Activated T-helper 17 cell treated with anti-CD3 and anti-CD28 coated beads, Interleukin-2, amount 50 U/mL, for 72 hours (primary cell): ENCODE measurements at places on chromosomes 16 and 17. TPM values are rescaled to one million over a fixed set of nuclear protein-coding genes. Genes with fewer than 3 reads are reported as not detected.

The OTOA gene
- total RNA-seq: 0.28 TPM

- ATAC-seq: no peak
These were observed 974 bp downstream of the GALR2 start for GRCh38 chr17:76075364-76076145.

DNA sequence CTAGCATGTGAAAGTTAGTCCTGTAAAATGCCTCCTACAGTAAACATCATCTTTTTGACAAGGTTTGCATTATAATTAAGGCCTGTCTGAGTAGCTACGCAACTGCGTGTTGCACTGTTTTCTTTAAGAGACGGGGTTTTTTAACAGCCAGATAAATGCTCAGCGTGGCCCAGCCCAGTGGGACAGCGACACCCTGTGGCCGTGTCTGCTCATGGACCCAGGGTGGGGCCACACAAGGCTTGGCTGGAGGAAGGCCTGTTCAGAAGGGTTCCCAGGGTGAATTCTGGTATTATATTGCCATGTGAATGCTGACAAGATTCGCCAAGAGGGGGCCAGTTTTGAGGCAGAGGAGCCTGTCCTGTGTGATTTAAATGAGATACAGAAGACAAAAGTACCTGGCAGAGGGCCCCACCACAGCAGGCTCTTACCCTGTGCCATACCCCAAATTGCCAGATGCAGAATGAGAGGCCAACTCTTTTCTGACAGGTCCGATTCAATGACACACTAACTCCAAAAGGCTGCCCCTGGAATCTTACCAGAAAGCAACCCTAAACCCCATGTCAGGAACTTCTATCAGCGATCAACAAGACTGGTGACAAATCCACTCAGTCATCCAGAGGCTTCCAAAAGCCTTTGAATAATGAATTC, 65.9 kb upstream of the IRX6 start:
- peak; percentile 58 for ATAC-seq

DNA sequence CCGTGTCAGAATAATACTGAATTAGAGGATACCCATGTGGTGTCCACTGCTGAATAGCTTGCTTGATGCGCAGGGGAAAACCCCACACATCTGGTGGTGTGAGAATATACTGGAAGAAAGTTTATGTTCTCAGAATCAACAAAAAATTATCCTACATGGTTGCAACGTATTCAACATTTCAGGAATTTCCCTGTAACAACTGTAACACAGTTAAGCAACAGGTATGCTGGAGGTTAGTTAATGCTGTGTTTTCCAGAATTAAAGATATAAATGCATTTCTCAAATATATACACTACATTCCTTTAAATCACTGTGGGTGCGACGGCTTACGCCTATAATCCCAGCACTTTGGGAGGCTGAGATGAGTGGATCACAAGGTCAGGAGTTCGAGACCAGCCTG, 5.4 kb downstream of the CNOT1 start:
- ATAC-seq: no peak

DNA sequence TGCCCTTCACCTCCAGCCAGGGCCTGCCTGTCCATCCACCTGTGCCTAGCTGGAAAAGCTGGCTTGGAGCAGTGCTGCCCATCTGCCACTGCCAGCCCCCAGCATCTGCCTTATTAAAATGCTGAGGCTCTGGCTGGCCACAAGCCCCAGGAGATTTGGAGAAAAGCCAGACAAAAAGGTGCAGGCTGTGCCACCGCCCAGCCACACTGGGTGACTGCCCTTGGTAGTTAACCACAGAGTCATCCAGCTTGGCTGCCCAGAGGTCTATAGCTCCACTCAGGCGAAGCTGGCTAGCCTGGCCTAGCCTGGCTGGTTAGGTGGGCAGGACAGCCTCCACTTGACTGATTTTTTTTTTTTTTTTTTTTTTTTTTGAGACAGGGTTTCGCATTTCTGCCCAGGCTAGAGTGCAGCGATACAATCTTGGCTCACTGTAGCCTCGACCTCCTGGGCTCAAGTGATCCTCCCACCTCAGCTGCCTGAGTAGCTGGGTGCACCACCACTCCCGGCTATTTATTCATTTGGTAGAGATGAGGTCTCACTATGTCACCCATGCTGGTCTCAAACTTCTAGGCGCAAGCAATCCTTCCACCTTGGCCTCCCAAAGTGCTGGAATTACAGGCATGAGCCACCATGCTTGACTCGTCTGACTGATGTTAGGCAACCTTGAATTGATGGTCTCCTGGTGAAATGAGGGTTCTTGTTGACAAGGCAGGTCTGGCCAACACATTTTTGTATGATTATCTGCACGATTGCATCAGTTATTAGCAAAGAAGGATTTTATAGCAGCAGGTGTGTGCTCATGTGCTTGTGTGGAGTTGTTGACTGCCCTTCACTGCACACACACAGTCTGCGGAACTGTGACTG, 103.8 kb downstream of the RAB11FIP4 start:
- no peak for ATAC-seq

DNA sequence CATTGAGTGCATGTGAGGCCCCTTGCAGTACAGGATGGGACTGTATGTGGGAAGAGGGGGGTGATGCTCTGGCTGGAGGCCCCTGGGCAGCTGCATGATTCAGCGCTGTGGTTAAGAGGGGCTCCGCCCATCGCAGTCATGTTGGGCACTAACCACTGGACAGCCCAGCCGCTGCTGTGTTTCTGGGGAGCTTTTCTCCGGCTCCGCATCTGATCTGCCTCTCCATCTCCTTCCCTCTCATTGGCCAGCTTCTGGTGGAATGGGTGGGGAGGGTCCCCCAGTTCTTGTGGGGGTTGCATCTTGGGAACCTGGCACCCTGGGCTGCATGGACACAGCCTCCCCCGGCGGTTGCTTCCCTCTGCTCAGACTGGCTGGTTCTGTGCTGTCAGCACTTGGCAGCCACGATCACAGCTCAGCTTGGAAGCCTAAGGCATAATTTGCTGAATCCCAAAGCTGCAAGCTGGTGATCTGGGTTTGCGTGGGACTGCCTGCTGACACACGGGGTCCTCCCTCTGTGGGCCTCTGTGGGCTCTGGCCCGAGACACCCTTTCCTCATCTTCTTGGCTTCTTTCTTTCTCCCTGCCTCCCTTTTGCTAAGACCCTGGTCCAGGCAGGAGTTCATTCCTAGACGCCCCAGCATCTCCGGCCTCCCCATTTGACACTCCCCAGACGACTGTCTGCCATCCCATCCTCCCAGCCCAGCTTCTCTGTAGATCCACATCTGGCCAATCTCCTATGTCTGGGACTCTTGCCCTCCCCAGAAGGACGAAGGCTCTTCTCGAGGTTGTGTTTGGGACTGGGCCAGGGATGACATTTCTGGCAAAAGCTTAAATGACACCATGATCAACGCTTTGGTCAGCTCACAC, 168.3 kb downstream of the SEC14L1 start:
- no peak for ATAC-seq

GRCh38 chr16:69274699-69275235, 36.4 kb upstream of the VPS4A start:
- no peak for ATAC-seq

GRCh38 chr17:82497483-82498405, 21.8 kb upstream of the FOXK2 start:
- ATAC-seq: peak; percentile 42

DNA sequence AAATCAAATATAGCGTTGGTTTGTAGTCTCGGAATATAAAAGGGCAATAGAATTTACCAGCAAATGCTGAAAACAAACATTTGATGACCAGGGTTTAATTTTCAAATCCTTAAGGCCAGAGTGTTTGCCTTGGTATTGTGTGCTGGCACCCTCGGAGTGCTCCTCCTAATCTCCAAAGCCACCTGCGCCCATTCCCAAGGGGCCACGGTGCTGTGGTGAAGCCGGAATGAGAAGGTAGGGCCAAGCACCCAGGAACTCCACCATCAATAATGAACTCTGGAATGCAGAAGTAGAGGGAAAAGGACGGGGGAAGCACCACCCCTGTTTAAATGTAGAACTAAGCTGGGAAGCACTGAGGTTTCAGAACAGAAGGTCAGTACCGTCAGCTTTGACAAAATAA, 51.9 kb downstream of the COG7 start:
- no peak for ATAC-seq

- ATAC-seq: no peak
These were observed 87.4 kb downstream of the RAP1GAP2 start for GRCh38 chr17:2883544-2884213.

DNA sequence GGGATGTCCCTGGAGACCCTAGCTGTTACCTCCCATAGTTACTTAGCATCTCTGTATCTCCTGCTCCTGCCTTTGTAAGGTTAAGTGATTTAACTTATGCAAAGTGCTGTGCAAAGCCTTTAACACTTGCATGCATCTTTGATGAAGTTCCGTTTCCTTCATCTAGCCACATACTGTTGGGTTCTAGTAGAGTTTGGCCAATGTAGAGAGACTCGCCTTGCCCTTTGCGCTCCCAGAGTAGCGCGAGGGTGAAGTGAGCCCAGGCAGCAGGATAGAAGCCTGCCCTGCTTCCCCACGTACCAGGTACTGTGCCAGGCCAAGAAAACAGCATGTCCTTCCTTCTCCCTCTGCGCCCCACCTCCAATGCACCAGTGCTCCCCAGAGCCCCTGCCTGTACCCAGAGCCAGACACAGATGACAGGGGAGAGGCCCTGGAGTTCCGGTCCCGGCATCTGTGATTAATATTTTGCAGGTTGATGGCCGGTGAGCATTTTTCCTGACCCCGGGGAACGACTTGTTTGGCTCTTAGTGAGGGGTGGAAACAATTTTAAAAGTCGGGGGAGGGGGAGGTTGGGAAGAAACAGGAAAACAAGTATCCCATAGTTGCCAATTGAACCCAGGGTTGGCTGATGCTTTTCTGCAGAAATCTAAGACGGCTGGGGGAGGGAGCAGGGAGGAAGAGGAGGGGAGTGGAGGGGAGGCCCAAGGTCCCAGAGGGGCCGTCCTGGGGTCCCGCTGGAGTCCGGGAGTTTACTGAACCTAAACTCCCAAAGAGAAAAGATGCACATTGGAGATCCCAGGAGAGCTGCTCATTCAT, 13.1 kb upstream of the CDC42EP4 start:
- no peak for ATAC-seq

The SLC7A5 gene
- 233 TPM for total RNA-seq

GRCh38 chr17:40121181-40122135, at the start of gene MSL1:
Gene MSL1, plus strand, starts transcription at chr17:40121971. Its CDS starts 642 bp downstream, at chr17:40122613.
- ATAC-seq: peak; percentile 78

The FAM83G gene
- 22.6 TPM for total RNA-seq

DNA sequence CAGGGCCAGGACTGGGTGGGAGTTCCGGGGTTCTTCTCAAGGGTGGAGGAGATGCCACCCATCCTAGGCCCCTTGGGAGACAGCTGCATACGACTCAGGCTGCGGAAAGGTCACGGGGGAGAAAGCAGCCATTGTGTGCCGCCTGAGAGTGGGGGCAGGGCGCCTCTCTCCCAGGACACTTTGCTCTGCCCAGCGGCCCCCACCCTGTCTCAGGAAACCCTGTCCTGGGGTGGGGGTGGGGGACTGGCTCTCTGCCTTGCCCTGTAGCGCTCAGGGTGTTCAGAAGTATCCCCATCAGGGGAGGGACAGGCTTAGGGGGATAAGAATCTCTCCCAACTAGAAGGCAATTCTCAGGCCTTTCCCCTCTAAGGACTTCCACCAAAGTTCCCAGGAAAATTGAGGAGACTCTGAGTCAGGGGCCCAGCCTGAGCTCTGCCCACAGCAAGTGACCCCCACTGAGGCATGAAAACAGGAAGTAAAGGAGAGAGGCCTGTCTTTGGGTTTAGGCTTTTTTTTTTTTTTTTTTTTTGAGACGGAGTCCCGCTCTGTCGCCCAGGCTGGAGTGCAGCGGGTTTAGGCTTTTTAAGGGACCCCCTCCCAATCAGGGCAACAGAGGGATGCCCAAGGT, 4.9 kb downstream of the GIT1 start:
- ATAC-seq: no peak

DNA sequence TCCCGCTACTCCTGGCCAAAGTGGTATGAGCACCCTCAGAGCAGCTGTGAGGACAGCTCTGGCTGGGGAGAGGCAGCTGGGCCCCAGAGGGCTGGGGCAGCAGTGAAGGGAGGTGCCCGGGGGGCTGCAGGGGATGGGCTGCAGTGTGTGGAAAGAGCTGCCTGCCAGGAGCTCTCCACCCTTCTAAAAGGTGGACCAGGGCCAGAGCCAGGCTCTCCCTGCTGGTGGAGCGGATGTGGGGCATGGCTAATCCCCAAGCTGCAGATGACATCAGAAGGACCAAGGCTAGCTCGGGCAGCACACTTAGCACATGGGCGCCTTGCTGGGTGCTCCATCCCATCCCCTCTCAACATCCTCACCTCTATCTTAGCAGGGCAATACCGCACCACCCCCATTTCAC, 103.1 kb downstream of the SDK2 start:
- ATAC-seq: no peak

- peak; percentile 43 for ATAC-seq
These were observed 16.5 kb upstream of the ADGRG3 start for GRCh38 chr16:57651344-57652333.

- peak; percentile 91 for ATAC-seq
These were observed 28.3 kb upstream of the CDC42EP4 start for GRCh38 chr17:73340093-73340596.

GRCh38 chr17:11742886-11743285, 144.6 kb downstream of the DNAH9 start:
- ATAC-seq: no peak

The SLC43A2 gene
- 1.6 TPM for total RNA-seq

The ERN2 gene
- not detected for total RNA-seq

GRCh38 chr16:46908540-46909372, 24.6 kb downstream of the GPT2 start:
- ATAC-seq: peak; percentile 61

GRCh38 chr16:12410837-12411490, 392.7 kb downstream of the CPPED1 start:
- no peak for ATAC-seq

The LAT gene
- total RNA-seq: 327 TPM

DNA sequence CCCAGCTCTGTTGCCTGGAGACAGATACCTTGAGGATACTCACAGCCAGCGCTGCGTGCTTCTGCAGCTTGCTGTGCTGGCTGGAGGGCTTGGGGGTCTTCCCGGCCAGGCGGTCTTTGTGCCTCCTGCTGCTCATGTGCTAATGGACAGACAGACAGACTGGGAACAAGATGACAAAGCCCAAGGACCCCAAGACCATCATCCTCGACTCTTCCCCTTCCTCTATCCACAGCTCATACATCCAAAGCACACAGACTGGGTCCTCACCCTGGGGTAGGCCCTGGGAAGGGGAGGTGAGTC, 7.7 kb downstream of the NKIRAS2 start:
- no peak for ATAC-seq
